Left cardiac atrium (tissue), 4 donors: ENCODE measurements at places on chromosomes 1 and 21. TPM values are rescaled to one million over a fixed set of nuclear protein-coding genes. Genes with fewer than 3 reads are reported as not detected.

UBXN10 gene
- total RNA-seq, result 3.1 TPM

DNA sequence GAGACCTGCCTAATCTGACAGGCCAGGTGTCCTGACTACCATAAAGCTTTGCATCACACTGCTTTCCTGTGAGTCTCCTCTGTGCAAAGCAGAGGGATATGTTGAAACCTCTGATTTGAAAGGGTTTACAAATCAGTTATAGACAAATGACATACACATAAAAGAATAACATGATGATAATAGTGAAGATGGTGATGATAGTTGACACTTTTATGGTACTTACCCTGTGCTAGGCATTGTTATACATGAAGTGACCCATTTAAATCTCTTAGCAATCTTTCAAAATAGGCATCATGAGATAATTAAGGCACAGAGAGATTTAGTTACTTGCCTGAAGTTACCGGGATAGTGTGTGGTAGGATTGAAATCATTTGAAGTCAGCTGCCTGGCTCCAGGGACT is 34.1 kb upstream of the PKN2 start:
- DNase-seq, result no peak

GRCh38 chr1:77016386-77016985 is 149.2 kb downstream of the ST6GALNAC5 start:
- DNase-seq, result no peak

DNA sequence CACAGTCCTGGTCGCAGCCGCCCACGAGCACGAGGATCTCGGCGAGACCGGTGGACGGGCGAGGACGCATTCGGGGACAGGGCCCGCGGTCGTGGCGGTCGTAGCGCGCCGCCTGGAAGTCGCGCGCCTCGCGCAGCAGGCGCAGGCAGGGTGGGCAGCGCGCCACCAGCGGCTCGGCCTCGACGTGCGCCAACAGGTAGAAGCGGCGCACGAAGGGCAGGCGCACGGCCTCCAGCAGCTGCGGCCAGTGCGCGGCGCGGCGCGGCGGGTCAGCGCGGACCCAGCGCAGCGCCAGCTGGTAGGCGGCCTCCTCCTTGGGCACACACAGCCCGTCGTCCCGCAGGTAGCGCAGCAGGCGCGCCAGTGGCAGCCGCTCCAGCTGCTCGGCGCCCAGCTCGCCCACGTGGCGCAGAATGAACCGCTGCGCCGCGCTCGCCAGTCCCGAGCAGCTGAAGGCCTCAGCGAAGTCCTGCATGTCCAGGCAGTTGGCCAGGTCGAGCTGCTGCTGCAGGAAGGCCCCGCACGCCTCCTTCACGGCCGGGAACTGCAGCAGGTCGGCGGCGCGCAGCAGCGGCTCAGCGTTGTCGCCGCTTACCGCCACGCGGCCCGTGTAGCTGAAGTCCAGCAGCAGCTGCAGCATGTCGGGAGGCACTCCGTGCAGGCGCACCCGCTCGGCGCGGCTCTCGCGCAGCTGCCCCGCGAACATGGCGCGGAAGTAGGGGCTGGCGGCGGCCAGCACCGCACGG is 573 bp downstream of the KLHL21 start:
- peak; percentile 66 for DNase-seq

DNA sequence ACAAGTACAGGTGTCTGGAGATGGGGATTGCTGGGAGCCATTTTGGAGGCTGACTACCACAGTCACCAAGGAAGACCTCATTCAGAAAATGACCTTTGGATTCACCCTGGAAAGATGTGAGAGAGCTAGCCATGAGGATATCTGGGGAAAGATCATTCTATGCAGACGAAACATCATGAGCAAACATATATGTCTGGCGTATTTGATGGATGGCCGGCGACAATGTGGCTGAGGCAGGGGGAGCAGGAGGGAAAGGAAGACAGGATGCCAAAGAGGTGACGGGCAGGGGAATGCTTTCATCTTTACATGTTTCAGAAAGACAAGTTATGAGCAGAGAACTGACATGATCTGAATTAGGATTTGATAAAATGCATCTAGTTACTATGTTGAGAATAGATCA is 61.5 kb upstream of the SOX13 start:
- DNase-seq, result no peak
